ENCODE measurements at places on chromosomes 11 and 22. TPM values are rescaled to one million over a fixed set of nuclear protein-coding genes. Genes with fewer than 3 reads are reported as not detected.

- DNase-seq: peak; percentile 73
- H3K27ac ChIP-seq: no peak overlapping the region
- no peaks in the 10 kb centered on the region for H3K27me3 ChIP-seq
- no peaks in the 10 kb centered on the region for H3K36me3 ChIP-seq
- no peaks in the 10 kb centered on the region for H3K4me1 ChIP-seq
- H3K4me3 ChIP-seq: no peak overlapping the region
Observed at GRCh38 chr11:5476186-5476819, 12.2 kb upstream of the OR52D1 start.

The TRIM68 gene
- total RNA-seq: 10.5 TPM

GRCh38 chr11:56292154-56292553 is at the start of gene OR8H1:
Gene OR8H1, minus strand, starts transcription at chr11:56292254. Its CDS starts 1,192 bp downstream, at chr11:56291062.
- DNase-seq: no peak
- H3K4me1 ChIP-seq: no peaks in the 10 kb centered on the region
- no peak within 1 kb of the TSS for H3K4me3 ChIP-seq
- H3K27me3 ChIP-seq: no peaks in the 10 kb centered on the region
- no peak within 1 kb of the TSS for H3K27ac ChIP-seq
- no peaks in the 10 kb centered on the region for H3K36me3 ChIP-seq

The CD248 gene
- total RNA-seq: 0.62 TPM

DNA sequence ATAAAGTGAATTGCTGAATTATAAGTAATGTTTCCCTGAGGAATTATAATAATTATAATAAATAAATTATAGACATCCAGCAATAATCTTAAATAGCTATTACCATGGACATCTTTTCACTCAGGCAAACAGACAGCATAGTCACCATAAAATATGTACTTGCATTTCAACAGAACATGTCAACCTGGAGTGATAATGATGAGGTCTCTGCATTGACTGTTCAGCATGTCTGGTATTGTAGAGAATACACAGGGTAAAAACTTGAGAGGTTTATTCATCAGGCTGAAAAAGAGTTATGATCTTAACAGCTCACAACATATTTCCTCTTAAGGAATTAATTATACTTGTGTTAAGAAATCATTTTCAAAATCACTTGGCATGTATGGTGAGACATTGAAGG is 41.1 kb upstream of the TYR start:
- H3K36me3 ChIP-seq: no peaks in the 10 kb centered on the region
- no peak for DNase-seq
- no peaks in the 10 kb centered on the region for H3K27me3 ChIP-seq
- H3K27ac ChIP-seq: no peak overlapping the region
- no peak overlapping the region for H3K4me3 ChIP-seq

DNA sequence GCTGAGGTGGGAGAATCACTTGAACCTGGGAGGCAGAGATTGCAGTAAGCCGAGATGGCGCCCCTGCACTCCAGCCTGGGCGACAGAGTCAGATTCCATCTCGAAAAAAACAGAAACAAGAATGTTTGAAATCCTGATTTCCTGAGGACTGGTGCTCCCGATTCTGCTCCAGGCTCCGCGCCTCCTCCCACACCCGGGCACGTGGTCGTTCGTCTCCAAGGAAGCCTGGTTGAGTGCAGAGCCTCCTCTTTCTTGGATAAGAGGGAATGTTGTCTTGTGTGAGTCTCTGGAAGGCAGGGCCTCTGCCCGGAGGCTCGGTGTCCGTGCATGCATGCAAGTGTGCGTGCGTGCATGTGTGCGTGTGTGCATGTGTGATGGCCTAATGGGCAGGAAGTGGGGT is 30.1 kb downstream of the BRSK2 start:
- H3K4me1 ChIP-seq: no peaks in the 10 kb centered on the region
- H3K4me3 ChIP-seq: no peak overlapping the region

The GGTLC3 gene
- not detected for total RNA-seq

- H3K27me3 ChIP-seq: no peaks in the 10 kb centered on the region
- no peak overlapping the region for H3K27ac ChIP-seq
- no peak overlapping the region for H3K4me3 ChIP-seq
Observed at GRCh38 chr11:71235719-71236118, 16.7 kb downstream of the SHANK2 start.

DNA sequence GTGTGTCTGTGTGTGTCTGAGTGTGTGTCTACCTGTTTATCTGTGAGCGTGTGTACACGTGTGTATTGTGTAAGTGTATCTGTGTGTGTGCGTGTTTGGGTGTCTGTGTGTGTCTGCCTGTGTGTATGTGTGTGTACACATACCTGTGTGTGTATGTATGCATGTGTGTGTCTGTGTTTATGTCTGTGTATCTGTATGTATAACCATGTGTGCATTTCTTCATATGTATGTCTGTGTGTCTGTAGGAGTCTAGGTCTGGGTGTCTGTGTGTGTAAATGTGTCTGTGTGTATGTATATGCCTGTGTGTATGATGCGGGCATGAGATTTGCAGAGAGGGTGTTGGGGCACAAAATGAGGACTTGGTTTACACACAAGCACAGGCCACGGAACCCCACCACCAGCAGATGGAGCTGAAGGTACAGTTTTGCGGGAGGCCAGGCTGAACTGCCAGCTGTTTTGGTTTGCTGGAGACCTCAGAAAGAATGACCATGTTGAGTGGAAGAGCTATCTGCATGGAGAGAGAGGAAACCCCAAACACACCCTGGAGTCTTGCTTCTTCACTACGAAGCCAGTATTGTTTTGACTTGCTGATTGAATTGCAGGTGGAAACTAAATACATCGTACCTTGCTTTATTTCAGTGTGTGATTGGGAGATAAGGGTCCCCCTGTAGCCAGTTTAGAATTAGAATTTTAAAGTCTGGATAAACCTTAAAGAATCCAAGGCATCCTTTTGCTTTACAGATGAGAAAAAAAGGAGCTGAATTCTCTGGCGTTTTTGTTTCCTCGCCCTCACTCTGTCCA is 497.2 kb downstream of the NTM start:
- no peaks in the 10 kb centered on the region for H3K36me3 ChIP-seq
- DNase-seq: peak; percentile 84
- no peak overlapping the region for H3K4me3 ChIP-seq
- no peak overlapping the region for H3K27ac ChIP-seq
- peaks cover 59% of the 10 kb centered on the region for H3K4me1 ChIP-seq

DNA sequence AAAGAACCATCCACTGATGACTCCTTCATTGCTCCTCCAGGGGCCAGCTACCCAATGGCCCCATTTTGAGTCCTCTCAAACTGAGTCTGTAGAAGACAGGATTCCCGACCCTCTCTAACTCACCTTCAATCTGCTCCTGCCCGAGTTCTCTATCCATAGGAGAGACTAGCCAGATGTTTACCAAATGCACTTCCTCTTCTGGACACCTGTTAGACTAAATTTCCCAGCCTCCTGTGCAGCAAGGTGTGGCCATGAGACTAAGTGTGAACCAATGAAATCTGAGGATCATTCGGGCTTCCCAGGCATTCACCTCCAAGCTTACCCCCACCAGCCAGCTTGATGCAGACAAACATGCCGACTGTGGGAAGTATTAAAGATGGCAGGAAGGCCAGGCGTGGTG is 7.6 kb downstream of the PISD start:
- no peaks in the 10 kb centered on the region for H3K27me3 ChIP-seq
- H3K27ac ChIP-seq: no peak overlapping the region

The C11orf86 gene
- total RNA-seq: not detected

GRCh38 chr11:2259897-2260451 is 10.4 kb downstream of the ASCL2 start:
- peaks cover 9% of the 10 kb centered on the region for H3K27me3 ChIP-seq
- H3K36me3 ChIP-seq: no peaks in the 10 kb centered on the region
- H3K27ac ChIP-seq: no peak overlapping the region
- no peak for DNase-seq
- peaks cover 9% of the 10 kb centered on the region for H3K4me1 ChIP-seq
- no peak overlapping the region for H3K4me3 ChIP-seq

The OR6T1 gene
- total RNA-seq: not detected

- no peaks in the 10 kb centered on the region for H3K27me3 ChIP-seq
- H3K27ac ChIP-seq: no peak overlapping the region
- H3K4me1 ChIP-seq: peaks cover 45% of the 10 kb centered on the region
- H3K36me3 ChIP-seq: peaks cover 6% of the 10 kb centered on the region
- no peak for DNase-seq
- no peak overlapping the region for H3K4me3 ChIP-seq
Observed at GRCh38 chr22:17443405-17444203, 74.3 kb downstream of the CECR2 start.

The OR4C6 gene
- total RNA-seq: not detected

GRCh38 chr11:64084951-64085710 is 49.4 kb downstream of the FLRT1 start:
- H3K4me1 ChIP-seq: peaks cover 17% of the 10 kb centered on the region
- no peak for DNase-seq
- peaks cover 6% of the 10 kb centered on the region for H3K27me3 ChIP-seq
- no peak overlapping the region for H3K4me3 ChIP-seq

GRCh38 chr11:44726283-44727113 is at the start of gene TSPAN18:
Gene TSPAN18, plus strand, starts transcription at chr11:44726962. Its CDS starts 179,455 bp downstream, at chr11:44906417.
- no peaks in the 10 kb centered on the region for H3K36me3 ChIP-seq
- peak within 1 kb of the TSS; percentile 94 for H3K27ac ChIP-seq
- peaks cover 11% of the 10 kb centered on the region for H3K27me3 ChIP-seq
- H3K4me3 ChIP-seq: peak within 1 kb of the TSS; percentile 97
- peak; percentile 90 for DNase-seq

Measured in neural progenitor cell (in vitro differentiated cells).